Fibroblast of skin of right quadriceps (primary cell): ENCODE measurements at places on chromosomes 16 and 17.

- no peak for DNase-seq
Observed at GRCh38 chr16:77165006-77165405, 26.0 kb upstream of the MON1B start.

DNA sequence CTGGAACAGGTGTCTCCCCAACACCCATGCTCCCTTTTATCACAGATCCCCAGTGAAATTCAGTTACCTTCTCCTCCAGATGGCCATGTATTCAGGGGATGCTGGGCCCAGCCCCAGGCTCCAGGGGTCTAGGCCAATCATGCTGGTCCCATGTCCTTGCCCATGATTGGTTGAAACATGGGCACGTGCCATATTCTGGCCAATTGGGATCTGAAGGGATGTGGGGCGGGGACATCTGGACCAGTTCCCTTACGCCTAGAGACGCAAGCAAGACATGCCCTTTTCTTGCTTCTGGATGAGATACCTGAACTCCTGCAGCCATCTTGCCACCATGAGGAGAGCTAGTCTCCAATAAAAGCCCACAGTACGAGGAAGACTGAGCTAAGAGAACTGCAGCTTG lies 31.0 kb upstream of the ST6GALNAC1 start:
- no peak for DNase-seq

GRCh38 chr16:54237-54581 lies 581 bp downstream of the SNRNP25 start:
- no peak for DNase-seq

DNA sequence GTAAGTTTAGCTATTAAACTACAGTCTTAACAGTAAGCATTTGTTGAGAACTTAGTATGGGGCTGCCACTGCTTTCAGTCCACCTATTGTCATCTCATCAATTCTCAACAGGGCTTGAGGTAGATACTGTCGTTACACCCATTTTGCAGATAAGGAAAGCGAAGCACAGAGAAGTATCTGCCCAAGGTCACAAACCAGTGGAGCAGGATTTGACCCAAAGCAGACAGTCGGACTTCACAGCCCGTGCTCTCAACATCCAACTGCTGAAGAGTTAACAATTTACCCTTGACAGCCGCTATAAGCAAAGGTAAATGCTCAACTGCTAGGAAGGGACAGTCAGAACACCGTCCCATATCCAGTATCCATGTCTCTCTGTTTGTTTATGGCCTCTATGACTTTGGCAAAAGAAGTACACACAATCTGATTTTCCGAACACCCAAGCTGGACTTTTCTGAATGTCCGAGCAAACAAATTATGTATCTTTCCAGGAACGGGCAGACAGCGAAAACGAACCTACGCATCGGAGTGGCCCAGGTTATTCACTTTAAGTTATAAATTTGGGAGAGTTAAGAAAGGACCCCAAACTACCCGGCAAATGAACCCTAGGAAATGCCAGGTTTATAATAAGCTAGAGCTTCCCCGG lies 1.2 kb downstream of the SIAH1 start:
- DNase-seq: peak; percentile 6

DNA sequence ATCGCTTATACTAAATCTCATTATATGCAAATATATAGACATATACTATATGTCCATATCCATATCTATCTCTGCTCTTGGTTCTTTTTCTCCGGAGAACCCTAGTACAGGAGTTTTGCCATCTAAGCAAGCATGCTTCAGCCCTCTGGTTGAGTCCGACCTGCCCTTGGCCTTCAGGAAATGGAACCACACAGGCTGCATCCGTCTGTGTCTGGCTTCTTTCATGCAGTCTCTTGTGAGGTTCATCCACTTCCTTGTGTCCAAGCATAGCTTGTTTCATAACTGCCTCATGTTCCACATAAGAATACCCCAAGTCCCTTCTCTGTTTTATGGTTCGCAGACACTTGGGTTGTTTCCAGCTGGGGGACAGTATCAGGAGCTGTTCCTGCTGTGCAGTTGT lies 16.8 kb downstream of the SNX20 start:
- no peak for DNase-seq

DNA sequence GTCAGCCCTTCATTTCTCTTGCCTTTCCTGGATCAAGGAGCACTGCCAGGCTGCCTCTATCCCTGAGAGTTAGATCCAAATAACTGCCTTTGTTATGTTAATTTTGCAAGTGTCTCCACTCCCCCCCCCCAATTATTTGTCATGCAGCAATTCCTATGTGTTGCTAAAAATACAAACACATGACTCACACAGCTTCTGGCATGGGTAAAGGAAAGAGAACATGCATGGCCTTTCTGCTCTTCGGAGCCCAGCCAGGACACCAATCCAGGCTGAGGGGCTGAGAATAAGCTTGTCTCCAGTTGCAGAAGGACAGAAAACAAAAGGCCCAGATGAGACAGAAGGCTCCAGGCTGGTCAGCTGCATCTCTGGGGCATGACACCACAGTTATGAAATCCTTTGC lies 148.0 kb upstream of the TNRC6C start:
- peak; percentile 63 for DNase-seq

GRCh38 chr16:57863434-57864160 lies 61.3 kb upstream of the KIFC3 start:
- DNase-seq: peak; percentile 76

GRCh38 chr16:79605999-79606398 lies 5.5 kb upstream of the MAF start:
- DNase-seq: no peak

DNA sequence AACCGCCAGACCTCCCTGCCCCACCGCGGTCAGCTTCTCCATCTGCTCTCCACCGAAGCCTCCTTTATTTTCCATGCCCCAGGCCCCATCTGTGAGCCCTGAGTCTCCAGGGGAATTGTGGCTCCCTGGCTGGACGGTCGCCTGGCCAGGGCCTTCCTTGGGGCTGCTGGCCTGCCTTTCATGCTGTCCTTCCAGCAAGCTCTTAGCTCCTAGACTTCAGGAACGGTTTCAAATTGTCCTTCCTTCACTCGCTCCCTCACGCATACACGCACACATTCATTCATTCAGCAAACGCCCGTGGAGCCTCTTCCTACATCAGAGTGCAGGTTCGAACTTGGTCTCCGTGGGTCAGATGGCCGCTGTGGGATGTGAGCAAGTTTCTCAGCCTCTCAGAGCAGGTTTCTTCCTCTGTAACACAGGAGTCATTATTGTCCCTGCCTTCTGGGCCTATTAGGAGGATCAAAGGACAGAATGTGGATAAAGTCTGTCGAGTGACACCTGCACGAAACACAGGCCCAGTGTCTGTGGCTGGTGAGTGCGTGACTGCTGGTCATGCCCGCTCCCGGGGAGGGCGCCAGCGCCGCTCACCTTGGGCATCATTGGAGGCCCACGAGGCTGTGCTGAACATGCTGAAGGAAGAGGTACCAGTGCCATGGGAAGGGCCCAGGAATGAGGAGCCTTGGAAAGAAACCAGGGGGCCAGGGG lies 18.7 kb upstream of the GSE1 start:
- DNase-seq: no peak

GRCh38 chr16:3054965-3055733 lies 8.8 kb downstream of the MMP25 start:
- no peak for DNase-seq

- DNase-seq: no peak
Observed at GRCh38 chr16:77062878-77063675, 127.9 kb upstream of the MON1B start.

- DNase-seq: no peak
Observed at GRCh38 chr17:79298799-79299198, 224.2 kb downstream of the ENGASE start.

DNA sequence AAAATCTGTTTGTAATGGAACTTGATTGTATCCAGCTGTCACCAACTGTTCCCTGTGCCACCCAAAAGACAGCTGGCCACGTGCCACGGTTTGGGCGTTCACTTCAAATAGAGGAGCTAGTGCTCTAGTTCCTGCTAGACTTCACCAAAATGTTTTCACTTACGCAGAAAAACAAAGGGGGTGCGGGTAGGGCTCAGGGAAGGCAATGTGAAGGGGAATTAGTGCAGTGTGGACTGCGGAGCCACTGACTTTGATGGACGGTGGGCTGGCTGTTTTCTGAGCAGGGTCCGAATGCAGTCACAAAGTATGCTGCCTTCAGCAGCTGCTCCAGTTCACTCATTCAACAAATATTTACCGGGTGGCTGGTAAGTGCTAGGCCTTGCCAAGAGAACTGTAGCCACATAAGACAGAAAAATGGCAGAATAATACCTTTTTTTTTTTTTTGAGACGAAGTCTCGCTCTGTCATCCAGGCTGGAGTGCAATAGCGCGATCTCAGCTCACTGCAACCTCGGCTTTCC lies 7.6 kb upstream of the CYTH1 start:
- DNase-seq: peak; percentile 81

- DNase-seq: no peak
Observed at GRCh38 chr16:56689171-56689570, 6.9 kb downstream of the MT1X start.

DNA sequence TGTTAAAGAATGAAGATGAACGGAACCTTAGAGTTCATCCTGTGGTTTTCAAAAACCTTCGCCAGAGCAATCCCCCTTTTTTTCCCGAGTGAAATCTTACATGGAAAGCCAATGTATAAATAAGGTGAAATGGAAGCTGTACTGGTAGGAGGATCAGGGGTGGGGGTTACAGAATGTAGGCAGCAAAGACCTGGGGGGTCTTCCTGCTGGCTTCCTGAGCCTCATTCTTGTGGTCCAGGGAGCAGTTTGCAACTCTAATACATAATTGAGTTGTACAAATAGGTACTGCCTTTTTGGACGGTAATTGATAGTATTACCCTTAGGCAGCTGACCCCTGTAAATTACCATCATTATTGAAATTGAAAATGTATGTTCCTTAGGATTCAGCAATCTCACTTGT lies 34.1 kb downstream of the KSR1 start:
- no peak for DNase-seq

GRCh38 chr16:10852286-10852685 lies 24.7 kb upstream of the CIITA start:
- no peak for DNase-seq

DNA sequence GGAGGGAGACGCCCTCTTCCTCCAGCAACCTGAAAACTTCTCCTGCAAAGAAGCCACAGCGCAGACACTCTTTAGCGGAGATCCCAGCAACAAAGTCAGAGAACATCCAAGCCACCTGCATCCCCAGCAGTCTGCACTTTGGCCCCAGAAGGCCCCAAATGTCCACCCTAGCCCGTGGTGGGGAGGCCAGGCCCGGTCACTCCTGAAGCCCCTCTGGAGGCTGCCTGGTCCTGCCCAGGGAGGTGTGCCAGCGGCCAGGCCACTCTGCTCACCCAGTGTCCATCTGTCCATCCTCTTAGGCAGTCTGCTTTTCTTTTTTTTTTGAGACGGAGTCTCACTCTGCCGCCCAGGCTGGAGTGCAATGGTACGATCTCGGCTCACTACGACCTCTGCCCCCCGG lies 5.4 kb downstream of the HAGHL start:
- DNase-seq: no peak

DNA sequence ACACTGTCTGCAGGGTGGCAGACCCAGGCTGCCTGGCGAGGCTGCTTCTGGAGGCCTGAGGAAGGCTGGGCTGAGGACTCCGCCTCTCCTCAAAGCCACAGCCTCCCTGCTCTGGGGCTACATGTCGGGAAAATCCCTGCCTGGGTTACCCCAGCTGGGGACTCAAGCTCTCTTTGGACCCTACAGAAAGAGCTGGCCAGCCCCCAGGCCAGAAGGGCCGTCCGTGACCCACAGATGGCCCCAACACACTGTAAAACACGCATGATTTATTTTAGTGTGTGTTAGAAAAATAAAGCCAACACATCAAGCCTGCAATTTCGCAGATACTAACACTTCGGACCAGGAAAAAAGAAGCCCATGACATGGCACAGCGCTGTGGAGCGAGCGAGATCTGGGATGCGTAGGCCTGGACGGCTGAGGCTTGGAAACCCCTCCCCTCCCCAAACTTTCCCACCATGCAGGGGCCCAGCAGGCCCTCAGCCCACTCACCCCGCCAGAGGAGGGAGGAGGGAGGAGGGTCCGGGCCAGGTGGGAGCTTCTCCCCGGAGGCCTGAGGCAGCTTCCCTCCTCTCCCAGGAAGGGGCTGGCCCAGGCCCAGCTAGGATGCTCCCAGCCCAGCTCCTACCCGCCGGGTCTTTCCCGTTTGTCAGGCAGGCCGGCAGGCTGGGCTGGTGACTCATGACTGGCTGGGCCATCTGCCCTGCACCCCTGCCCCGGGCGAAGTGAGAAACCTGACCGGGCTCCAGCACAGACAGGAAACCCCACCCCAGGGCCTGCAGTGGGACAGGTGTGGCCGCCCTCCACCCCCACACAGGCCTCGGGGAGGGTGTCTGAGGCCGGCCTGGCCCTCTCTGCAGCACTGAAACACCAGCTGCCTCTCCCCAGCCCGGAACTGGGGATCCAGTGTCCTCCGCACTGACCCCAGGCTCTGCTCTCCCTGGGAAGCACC lies 34.1 kb upstream of the SLC38A10 start:
- peak; percentile 80 for DNase-seq

DNA sequence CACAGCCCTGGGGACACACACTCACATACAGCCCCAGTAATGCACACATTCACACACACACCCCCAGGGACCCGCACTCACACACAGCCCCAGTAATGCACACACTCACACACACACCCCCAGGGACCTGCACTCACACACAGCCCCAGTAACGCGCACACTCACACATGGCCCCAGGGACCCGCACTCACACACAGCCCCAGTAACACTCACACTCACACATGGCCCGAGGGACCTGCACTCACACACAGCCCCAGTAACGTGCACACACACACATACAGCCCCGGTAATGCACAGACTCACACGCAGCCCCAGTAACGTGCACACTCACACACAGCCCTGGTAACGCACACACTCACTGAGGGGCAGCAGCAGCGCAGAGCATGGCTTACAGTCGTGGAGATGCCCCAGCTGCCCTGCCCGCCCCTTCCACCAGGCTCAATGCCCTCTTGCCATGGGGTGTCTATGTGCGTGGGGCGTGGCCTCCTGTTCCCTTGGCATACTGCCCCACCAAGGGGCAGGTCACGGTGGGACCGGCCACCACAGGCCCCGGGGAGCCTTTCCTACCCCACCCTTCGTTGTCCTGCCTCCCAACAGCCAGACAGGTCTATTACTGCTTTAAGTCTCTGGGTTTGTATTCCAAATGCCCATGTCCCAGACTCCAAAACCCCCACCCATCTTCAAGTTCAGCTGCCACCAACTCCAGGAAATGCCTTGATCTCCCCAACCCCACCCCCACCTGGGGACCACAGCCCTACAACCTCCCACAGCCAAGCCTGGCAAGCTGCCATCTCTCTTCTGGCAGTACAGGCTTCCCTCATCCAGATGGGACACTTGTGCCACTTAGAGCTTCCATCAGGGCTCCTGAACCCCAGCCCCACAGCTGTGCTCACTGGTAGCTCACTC lies 2.7 kb downstream of the CCDC102A start:
- no peak for DNase-seq

GRCh38 chr17:46002311-46002972 lies 3.4 kb downstream of the STH start:
- DNase-seq: peak; percentile 48
